ENCODE measurements at places on chromosomes 12 and 14.

- DNase-seq = no peak
Observed at GRCh38 chr14:102779574-102780315, 2.5 kb downstream of the TRAF3 start.

DNA sequence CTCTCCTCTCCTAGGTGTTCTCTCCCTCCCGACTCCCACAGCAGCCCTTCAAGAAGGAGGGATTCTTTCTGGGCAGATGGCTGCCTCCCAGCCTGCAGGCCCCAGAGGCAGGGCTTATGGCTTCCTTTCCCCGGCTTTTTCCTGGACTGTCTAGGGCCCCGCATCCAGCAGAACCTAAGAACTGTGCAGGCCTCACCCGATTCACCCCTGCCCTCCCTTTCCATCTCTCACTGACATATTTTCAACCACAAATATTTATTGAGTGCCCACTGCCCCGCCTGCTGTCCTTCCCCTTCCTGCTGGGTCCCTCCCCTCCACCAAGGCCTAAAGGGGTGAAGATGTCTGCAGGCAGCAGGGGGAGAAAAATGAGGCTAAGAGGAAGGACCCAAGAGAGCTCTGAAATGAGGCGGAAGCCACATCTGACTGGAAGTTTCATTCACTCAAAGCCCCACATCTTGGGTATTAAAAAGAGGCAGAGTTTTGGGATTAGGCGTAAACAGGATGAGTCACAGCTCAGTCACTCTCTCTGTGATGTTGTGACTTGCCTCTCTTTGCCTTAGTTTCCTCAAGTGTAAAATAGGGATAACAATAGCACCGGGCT, 2.9 kb downstream of the SCNN1A start:
- no peak for DNase-seq

- DNase-seq = no peak
Observed at GRCh38 chr12:67589078-67589477, 59.5 kb upstream of the DYRK2 start.

GRCh38 chr12:56299308-56299852, 750 bp downstream of the CS start:
- no peak for DNase-seq

DNA sequence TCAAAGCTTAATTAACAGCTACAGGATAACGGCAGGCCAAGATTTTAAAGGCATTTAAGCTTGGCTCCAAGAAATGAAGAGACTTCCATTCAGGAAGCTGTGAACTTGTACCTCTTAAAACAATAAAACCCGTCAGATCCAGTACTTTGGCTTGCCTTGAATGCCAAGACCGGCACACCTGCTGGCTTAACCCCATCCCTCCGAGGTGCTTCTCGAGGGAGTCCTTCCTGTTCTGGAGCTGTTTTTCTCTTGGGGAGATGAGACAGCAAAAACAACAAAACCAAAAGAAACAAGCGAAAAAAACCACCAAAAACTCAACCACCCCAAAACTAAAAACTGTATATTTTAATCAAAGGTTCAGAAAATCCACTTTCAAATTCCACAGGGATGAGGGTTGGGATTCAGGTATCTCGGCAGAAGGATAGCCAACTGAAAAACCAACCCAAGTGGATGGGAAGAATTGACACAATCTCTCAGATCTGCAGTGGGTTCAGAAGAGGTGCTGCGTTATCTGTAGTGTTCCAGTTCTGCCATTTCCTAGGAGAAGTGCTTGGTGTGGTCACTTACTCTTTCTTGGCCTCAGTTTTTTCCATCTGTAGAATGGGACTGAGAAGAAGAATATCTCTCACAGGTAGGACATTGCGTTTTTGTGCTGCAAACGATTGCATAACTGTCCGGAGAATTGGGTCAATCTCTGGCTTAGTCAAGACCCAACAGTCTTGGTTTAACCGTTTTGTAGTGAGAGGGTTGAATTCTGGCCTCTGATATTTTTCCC, 420.1 kb downstream of the VRK1 start:
- DNase-seq = no peak

GRCh38 chr12:66321435-66321834, 19.1 kb downstream of the HELB start:
- no peak for DNase-seq

All from frontal cortex (tissue), 4 donors.